Activated CD4-positive, alpha-beta T cell treated with anti-CD3 and anti-CD28 coated beads for 1 hour (primary cell): ENCODE measurements at places on chromosomes 1 and 21.

GRCh38 chr1:215405211-215405610, 161.9 kb upstream of the KCTD3 start:
- DNase-seq, result no peak

DNA sequence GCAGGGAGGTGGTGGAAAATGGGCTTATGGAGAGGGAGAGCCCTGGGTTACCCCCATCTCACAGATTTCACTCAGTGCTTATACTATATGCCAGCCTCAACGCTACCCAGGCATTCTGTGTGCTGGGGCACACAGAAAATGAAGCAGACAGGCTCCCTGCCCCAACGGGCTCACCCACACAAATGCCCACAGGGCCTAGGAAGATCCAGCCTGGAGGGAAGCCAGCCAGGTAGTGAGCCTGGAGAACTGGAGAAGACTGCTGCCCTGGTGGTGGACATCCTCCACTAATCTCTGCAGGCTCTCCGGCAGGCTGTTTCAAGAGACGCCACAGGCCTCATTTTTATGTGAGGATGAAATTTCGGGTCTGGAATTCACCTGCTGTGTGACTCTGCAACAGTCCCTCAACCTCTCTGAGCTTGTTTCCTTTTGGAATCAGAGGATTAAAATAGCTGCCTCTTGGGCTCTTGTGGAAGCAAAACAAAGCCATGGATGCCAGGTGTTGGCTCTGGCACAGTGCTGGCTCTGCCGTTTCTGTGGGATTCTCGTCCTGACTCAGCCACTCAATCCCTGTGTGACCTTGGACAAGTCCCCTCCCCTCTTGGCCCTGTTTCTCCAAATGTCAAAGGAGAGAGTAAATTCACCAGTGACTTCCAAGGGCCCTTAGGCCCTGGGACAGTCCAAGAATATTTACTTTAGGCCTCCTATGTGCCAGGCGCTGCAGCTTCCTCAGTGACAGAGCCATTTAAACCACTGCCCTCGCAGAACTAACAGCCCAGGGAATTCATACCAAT, 3.6 kb downstream of the PAQR7 start:
- DNase-seq, result no peak

DNA sequence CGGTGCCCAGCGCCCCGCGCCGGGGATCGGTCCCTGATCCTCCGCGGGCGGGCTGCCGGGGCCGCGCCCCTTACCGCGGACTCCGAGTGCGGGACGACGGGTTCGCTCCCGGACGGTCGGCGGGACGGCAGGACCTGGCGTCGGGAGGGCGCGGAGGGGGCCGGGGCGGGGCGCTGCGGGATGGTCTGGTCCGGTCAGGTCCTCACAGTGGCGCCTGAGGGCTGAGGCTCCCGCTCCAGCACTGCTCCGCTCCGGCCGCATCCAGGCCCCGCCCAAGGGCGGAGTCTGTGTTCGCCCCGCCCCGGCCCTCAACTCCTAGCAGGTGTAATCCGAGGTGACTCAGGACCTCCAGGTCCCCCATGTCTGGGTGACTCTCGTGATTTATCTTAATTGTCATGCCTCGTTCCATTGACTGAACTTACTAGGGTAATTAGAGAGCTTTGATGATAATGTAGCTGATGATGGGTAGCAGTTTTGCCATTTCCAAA, at the start of gene RAB3B:
Gene RAB3B (minus strand): TSS at position 223 of the 488 bp plus-strand sequence. CDS start 13,583 bp downstream, outside the sequence.
- peak; percentile 74 for DNase-seq

GRCh38 chr1:171500304-171500703, 15.0 kb downstream of the PRRC2C start:
- no peak for DNase-seq
